ENCODE measurements at places on chromosomes 7 and 10. TPM values are rescaled to one million over a fixed set of nuclear protein-coding genes. Genes with fewer than 3 reads are reported as not detected.

Gene IDI2
- not detected for total RNA-seq

Gene TCF7L2
- total RNA-seq, result 3.0 TPM

Gene TAS2R39
- not detected for total RNA-seq

Gene TAS2R3
- 1.8 TPM for total RNA-seq

Gene NEURL1
- under 0.01 TPM for total RNA-seq

Gene ZP3
- total RNA-seq, result 0.87 TPM

Gene SGCE
- 87.5 TPM for total RNA-seq

Gene ABCB4
- total RNA-seq, result 4.8 TPM

Gene OGDH
- total RNA-seq, result 79.6 TPM

Gene PFKP
- total RNA-seq, result 164 TPM
